EH (cell line): ENCODE measurements at places on chromosomes 6 and 20.

DNA sequence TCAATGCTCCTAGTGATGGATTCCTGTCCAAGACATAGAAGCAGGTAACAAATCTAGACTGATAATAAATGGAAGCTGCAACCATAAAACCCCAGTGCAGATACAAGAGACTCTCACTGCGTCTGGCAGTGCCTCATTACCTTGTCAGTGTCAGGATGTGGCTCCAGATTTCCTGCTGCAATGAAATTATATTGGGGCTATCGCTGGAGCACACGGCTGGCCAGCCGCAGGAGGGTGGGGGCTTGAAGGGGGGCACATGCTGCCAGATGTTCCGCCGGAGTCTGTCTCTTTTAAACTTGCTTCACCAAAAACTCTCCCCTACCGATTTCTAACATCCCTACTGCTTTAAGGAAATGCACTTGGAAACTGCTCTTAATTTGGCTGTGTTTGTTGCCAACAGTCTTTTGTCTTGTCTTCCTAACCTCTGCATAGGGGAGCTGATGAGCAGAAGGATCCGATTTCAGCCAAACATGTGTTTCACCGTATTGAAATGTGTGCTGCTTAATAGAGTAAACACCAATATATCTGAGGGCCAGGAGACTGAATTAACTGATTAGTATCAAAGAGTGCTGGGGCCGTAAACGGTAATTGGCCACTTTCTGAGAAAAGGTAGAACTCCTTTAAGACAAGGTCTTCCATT, 102.2 kb upstream of the EXOC2 start:
- DNase-seq, result no peak

DNA sequence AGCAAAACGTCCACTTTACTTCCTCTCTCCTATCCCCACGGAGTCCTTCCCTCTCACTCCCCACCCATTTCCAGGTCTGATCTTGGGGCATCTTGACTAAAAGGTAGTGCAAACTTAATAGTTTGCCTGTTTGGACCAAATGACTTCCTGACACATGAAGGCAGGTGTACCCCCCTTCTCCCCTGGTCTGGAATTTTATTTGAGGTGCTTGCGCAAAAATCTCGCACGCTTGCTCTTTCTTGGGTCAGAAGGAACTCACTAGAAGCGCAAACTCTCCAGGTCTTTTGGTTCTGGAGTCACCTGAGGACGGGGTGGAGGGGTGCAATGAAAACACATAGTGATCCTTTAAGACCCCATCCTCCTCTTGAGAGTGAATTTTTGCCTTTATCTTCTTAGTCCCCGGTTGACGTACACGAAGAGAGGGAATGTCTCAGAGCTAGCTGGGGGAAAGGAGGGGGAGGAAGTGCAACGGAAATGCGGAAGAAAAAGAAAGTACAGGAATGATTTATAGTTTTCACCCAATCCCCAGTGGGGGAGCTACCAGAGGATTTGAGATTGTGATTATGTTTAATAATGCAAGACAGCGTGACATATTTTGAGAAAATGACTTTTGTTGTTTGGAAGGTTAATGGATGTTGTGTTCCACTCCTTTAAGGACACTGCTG, 4.9 kb downstream of the ADGRB3 start:
- DNase-seq, result no peak

DNA sequence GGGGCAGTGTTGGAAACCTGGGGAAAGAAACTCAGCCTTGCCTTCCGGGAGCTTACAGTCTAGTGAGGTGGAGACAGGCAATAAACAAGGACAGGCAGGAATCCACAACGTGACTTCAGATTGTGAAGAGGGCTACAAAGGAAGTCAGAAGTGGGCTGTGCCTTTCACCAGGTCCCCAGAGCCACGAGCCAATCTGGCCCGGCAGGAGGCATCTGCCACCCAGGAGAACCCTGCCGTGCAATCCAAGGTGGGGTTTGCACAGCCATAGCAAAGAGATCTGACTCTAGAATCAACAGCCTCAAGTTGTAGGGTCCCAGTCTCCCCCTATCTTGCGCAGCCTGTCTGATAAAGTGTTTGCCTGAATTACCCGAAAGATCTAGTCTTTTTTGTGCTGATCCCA, 5.5 kb downstream of the SLC32A1 start:
- DNase-seq, result no peak

GRCh38 chr6:84643778-84644177, 120.6 kb downstream of the TBX18 start:
- DNase-seq, result no peak

DNA sequence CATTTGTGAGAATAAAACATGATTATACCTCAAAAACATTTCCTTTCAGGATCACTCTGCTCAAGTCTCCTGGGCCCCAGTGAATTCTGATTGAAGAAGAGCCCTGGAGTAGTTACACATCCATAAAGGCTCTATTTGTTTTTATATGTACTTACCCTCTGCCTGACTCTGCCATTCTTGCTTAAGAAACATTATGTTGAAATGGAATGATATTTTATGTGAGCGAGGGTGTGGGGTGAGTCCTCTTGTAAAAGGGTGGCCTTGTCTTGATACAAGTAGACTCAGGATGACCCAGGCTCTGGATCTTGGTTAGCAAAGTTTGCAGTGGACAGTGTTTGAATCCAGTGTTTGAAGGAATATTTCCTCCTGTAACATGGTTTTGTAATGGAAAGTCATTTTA, 215.4 kb upstream of the PREP start:
- DNase-seq, result peak; percentile 48

GRCh38 chr6:26053992-26054780, 33.0 kb upstream of the HFE start:
- DNase-seq, result peak; percentile 33
